Activated CD8-positive, alpha-beta memory T cell treated with anti-CD3 and anti-CD28 coated beads, Interleukin-2, amount 50 U/mL, for 4 hours (primary cell): ENCODE measurements at places on chromosomes 13 and 19.

DNA sequence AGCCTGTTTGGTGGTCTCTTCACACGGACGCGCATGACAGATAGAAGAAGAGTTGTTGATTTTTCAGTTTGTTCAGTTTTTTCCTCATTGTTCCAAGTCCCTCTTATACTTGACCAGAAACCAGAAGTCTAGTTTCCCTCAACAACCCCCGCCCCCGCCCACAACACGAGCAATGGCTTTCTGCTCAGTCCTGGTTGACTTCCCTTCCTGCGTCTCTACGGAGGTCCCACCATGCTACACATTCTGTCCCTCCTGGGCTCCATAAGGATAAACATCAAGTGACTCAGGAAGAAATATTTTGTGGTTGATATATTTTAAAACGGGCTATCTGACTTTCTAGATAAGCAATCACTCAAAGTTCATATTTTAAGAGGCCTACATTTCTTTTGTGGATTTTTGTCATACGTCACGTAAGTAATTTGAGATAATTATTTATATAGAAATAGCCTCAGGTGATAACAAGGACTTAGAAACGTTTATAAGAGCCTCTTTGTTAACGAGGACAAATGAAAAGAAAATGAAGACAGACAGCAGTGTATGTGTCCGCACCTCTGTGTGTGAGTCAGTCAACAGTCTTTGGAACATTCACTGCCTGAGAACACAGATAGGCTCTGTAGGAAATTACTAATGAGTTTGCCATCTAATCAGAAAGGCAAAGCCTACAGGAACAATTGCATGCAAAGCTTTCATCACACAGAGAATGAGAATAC, 214.4 kb downstream of the RAP2A start:
- no peak for DNase-seq

- no peak for DNase-seq
Observed at GRCh38 chr13:79673993-79674377, 193.0 kb downstream of the NDFIP2 start.

GRCh38 chr13:30113551-30113950, 193.8 kb downstream of the KATNAL1 start:
- no peak for DNase-seq

GRCh38 chr13:22082030-22082429, 411.2 kb downstream of the FGF9 start:
- no peak for DNase-seq

- no peak for DNase-seq
Observed at GRCh38 chr19:1360818-1361461, 22.8 kb upstream of the NDUFS7 start.

DNA sequence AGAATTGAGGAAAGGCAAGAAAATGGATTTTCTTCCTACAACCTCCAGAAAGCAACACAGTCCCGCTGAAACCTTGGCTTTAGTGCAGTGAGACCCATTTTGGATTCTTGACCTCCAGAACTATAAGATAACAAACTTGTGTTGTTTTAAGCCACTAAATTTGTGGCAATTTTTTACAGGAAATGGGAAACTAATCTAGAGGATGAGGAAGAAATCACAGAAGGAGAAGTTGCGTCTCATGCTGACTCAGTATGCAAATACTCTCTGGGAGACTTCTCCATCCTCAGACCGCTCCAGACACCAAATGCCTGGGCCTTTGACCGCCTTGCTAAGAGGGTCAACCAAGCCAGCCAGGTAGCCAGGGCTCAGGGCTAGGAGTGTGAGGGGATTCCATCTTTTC, 13.1 kb upstream of the CEACAM16 start:
- DNase-seq, result no peak

GRCh38 chr19:39941151-39941550, 6.7 kb upstream of the FCGBP start:
- no peak for DNase-seq

DNA sequence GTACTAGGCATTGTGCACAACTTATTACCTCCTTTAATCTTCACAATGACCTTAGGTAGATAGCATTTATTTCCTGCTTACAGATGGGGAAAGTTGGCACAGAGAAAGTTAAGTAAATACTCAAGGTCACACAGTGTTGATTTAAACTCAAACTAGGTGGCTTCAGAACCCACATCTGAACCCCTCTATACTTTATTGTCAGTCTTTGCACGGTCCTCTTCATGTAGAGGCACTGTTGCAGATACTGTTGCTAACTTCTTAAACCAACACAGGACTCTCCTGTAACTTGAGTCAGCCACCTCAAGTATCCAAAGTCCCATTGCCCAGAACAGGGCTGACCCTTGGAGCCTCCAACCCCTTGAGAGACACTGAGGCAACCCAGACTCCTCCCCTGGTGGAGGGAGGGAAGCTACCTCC, 48.8 kb downstream of the FRY start:
- DNase-seq, result no peak

- DNase-seq, result no peak
Observed at GRCh38 chr13:23709536-23709935, 139.3 kb downstream of the TNFRSF19 start.

GRCh38 chr13:74336546-74336945, 202.3 kb upstream of the KLF12 start:
- DNase-seq, result no peak

DNA sequence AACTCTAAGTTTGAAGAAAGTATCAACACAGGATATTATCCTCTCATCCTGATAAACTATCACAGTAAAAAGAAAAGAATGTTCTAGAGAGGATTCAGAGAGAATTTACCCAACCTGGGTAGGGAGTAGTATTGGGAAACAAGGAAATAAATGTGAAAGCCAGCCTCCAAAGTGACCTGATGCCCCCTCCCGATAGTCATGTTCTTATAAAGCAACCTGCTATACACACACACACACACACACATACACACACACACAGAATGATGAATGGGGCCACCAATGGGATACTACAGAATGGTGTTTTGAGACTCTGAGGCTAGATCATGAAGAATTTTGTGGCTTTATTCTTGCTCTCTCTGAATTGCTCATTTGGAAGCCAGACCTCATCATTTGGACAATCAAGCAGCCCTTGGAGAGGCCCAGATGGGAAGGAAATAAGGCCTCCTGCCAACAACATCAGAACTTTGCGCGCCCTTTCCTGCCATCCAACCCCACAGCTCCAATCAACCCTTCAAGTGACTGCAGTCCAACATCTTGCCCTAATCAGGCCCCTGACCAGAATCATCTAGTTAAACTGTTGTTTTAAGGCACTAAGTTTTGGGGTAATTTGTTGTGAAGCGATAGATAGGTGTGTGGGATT, 807.9 kb upstream of the ARGLU1 start:
- no peak for DNase-seq

GRCh38 chr19:1384085-1384462, 367 bp downstream of the NDUFS7 start:
- no peak for DNase-seq

DNA sequence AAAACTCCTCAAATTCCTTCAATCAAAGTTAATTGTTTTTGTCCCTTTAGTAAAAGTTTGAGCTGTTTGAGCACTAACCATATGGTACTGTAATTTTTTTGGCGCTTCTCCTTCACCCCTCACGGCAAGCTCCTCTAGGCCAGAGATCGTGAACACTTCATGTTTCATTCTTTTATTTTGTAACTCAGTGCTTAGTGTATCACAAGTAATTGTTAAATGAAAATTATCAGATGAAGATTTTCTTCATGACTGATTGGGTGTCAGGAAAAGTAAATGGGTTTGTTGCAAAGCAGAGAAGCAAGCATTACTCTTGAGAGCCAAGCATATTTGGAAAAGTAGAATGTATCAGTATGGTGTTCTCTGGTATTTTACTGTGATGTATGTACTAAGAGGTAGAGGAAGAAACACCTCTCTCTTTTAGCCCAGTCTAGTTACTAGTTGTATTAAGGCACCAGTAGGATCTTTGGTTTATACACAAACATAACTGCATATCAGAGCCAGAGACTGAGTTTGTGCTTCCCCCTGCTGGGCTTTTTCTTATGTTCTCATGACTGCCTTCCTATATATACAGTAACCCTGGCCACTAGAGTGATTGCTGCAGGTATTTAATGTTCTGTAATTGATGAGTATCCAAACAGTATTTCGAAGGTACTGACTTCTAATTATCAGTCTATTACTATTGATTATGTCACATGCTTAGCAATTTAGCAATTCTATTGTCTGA, 202.3 kb upstream of the KLHL1 start:
- no peak for DNase-seq

DNA sequence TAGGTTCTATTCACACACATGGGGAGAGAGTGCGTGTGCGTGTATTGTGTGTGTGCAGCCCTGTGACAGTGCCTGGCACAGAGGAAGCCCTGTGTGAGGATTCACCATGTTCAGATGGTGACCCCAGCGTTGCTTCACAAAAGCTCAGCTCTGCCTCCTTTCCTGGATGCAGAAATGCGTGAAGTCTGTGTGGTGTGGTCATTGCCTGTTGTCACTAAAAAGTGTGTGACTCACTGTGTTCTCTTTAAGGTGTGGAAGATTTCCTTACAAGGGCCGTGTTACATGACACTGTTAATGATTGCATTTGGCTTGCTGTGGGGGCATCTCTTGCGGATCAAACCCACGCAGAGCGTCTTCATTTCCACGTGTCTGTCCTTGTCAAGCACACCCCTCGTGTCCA, 19.5 kb upstream of the DCUN1D2 start:
- DNase-seq, result no peak

DNA sequence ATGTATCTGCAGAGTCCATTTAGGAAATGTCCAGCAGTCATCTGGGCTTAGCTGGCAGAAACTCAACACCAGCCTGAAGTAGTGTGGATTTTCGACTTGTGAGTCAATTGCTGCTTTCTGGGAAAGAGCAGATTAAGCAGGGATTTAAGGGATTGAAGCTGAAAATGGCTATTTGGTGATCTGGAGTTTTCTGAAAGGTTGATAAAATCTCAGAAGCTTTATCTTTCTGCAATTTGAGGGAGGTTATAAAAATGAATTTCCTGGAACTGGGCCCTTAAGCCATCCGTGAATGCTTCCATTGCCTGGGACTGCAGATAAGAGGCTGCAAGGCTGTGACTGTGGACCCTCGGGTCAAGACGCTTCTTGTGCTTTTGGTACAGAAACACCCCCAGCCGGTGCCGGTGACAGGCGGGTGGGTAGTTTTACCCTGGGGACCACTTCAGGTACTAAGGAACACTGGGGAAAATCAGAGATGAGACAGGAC, 61.5 kb downstream of the COL4A1 start:
- DNase-seq, result no peak

DNA sequence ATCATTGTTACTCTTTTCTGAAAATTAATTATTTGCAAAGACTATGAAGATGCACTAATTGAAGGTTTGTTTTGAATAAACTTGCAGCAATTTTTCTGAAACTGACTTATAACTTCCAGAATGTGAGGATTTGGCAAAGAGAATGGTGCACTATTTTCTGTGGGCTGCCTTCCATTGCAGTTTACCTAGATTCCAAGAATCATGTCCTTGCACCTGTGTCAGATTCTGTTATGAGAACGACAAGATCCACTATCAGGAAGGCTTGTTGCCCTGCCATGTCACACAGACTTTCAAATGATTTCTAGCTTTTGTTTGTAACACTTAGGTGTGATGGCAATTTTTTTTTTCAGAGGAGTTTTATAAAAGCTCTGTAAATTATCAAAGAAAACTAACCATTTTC, 5.6 kb upstream of the SLAIN1 start:
- DNase-seq, result no peak

DNA sequence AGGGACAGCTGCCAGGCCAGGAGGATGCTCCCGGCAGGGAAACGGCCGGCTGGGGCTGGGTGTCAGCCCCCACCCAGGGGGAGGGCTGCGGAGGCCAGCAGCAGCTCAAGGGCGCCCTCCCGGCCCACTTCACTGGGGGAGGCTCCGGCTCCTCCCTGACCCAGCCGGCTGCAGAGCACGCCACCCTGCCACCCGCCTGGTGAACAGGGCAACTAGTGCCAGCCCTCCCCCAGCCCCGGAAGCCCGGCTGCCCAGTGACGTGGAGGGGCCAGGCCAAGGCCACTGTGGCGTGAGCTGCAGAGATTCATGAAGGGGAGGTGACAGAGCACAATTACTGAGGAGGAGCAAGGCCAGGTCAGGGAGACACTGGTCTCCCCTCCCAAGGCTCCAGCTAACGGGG, 14.7 kb downstream of the REXO1 start:
- DNase-seq, result no peak

GRCh38 chr13:45194081-45194939, 6.5 kb downstream of the KCTD4 start:
- DNase-seq, result no peak
